ENCODE measurements at places on chromosomes 1 and 21.

DNA sequence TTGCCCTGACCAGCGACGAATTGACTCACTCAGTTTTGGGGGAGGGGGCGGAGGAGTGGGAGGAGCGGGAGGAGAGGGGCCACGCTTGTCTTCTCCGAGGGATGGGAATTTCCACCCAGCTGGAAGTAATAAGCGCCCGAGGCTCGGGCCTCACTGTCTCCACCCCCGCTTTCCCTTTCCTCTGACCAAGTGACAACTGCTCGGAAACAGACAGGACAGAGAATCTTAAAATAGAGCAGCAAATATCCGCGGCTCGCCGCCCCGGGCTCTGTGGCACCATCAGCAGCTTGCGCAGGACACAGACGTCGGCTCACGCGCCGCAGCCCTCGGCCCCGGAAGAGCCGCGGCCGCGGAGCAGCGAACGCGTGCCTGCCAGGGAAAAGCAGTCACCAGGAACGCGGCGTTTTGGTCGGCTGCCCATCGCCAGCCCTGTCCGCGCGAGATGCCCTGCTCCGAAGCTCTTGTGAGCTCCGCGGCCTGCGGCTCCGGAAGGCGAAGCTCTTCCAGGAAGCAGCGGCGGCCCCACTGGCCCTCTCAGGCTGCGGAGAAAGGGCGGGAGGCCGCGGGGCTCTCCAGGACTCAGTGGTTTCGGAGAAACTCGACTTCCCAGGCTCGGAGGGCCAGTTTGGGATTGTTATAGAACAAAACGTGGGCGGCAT, 10.7 kb upstream of the RGS16 start:
- peak; percentile 36 for DNase-seq

DNA sequence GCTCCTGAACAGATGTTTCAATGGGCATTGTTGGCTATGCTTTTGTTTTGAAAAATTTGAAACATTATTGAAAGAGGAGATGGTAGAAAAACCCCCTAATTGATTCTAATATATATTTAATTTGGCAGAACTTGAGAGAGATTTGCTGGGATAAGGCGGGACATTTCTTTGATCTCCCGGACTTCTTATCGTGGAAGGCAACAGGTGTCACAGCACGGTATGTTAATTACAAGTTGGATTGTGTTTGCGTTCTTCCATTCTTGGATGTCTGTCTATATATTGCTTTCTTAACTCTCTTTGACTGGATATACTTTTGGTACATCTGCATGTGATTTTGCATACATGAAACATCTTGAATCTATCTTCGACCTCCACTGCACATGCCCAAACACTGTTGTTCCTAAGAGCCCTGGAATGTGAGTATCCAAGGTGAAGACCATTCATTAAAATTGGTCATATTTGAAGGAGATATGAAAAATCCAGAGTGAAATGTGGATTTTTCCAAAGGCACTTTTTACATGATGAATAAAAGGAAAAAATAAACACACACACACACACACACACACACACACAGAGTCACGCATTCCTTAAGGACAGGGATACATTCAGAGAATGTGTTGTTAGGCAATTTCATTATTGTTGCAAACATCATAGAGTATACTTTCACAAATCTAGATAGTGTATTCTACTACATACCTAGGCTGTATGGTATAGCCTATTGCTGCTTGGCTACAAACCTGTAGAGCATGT, 81.9 kb downstream of the FGGY start:
- no peak for DNase-seq

GRCh38 chr1:167805041-167805556, 83.3 kb downstream of the MPZL1 start:
- DNase-seq = no peak

DNA sequence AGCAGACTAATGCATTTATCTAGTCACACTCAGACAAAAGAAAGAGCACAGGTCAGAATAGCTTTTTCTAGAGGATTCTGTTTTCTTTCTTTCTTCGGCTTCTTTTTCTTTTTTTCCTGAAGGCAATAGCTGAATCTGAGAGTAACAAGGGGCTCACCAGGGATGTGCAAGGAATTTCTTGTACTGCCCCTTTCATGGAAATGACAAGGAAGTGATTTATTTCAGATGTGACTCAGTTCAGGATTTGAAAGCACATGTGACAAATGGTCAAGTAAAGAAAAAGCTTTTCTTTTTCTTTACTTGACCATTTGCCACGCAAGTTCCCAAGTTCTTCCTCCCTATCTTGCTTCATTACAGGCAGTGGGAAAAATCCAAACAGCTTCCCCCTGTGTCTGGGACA, 202.0 kb downstream of the GABPA start:
- DNase-seq = no peak

DNA sequence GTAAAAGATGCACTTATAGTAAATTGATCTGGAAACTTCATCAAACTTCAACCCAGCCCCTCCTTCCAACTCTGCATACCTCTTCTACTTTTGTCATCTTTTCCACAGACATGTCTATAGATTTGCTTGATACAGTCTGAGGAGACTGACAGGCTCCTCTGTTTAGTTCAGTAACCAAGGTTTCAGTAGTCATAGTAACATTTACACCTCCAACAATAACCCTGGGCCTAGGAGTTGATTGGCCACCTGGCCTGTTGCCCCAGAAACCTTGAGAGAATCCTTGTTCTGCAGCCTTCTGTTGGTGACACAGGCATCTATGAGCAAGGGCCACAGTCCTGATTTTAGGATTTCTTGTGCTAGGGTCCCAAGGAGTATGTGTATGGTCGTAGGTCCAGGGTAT, at the start of gene CFAP141:
Gene CFAP141 (minus strand): TSS at position 138 of the 400 bp plus-strand sequence. CDS start 26 bp downstream, at position 112.
- no peak for DNase-seq

GRCh38 chr1:197982256-197982655, 65.1 kb downstream of the LHX9 start:
- DNase-seq = no peak

GRCh38 chr1:172928412-172928811, 122.3 kb downstream of the TNFSF18 start:
- DNase-seq = no peak

DNA sequence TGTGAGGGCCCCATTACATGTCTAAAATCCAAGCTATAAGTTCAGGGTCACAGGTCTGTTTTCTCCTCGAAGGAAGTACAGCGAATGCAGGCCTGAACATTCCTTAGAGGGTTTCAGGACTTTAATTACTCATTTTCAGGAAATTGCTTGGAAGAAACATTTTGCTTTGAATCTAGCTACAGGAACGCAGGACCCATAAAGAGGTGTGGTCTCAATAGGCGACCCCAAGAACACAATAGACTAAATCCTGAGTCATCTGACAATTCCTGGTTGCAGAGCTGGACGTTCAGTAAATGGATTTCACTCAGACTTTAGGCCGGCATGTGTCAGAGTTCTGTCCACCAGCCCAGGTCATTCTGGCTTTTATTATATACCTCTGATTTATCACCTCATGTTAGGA, 1.0 kb upstream of the ERG start:
- DNase-seq = no peak

GRCh38 chr1:87061742-87062156, 147.3 kb downstream of the HS2ST1 start:
- DNase-seq = no peak

Measured in activated naive CD4-positive, alpha-beta T cell (primary cell).